CD4-positive, alpha-beta T cell treated with Interleukin-17A for 1 hour (primary cell): ENCODE measurements at places on chromosomes 3 and 15.

DNA sequence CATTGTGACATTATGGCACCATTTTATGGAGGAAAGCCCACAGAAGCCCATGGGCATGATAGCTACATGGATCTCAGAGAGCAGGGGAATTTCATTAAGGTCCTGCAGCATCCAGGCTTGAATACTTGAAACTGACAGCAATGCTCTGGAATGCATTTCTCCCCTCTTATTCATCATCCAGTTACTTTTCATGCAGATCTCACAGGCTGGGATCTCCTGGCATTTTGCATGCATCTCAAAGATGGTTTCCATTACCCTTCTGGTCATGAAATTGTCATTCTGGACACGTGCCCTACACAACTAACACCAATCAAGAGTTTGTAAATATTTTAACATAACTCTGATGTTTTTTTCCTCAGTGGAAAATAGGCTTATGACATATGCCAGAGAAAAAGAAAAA, 32.4 kb downstream of the VGLL3 start:
- DNase-seq = no peak

GRCh38 chr3:10507331-10507730, 1.9 kb upstream of the ATP2B2 start:
- DNase-seq = no peak

DNA sequence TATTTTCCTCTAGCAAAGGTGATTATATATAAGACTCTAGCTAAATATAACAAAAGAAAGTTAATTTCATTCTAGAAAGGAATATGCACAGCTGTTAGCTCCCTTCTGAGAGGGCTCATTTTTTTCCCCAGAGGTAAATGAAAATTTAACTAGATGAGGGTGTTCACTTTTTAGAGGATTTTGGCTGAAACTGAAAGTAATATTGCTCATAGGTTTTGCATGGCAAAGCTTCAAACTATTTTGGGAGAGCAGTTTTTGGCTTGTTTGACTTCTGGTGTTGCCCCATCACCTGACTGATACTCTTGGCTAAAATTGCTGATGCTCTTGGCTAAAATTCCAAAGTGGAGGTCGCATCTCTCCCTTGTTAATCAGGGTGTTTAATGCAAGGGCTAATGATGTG, 311.9 kb downstream of the EDEM1 start:
- DNase-seq = no peak

DNA sequence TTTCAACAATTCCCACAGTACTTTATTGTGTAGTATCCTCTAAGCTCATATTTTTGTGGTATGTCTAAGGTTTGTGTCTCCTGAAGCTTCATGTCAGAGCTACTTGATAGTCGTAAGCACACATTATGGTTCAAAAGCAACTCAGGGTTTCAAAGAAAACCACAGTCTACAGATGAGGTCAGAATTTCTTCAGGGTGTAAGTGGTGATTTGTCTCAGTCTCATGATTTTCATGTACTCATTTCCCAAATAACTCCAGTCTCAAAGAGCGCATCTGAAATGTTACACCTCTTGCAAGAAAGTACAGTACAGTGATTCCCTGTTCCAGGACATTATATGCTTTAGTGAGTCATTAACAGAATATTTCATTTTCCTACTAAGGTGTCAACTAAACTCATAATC, 47.5 kb upstream of the SSR3 start:
- DNase-seq = no peak

GRCh38 chr15:30865257-30865656, 38.5 kb upstream of the FAN1 start:
- no peak for DNase-seq

- DNase-seq = no peak
These were observed 59.9 kb upstream of the CHRM5 start for GRCh38 chr15:33908406-33908805.

- peak; percentile 5 for DNase-seq
These were observed 157.7 kb downstream of the RPLP1 start for GRCh38 chr15:69610277-69610676.

DNA sequence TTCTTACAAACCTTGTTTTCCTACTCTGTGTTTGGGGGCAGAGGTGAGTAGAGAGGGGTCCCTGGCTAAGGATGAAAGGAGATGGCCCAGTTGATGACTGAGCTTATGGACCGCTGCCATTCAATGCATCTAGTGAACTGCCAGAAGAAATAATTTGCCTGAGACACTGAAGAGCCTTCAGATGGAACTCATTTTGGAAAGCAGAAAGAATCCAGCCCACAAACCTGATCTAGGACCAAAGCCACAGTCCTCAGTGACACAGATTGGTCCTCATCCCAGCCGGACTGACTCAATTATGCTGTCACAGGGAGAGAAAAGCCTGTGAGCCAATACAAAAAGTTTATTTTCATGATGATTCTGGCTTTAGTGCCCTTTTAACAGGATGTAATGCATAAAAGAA, 82.7 kb downstream of the CD47 start:
- no peak for DNase-seq

DNA sequence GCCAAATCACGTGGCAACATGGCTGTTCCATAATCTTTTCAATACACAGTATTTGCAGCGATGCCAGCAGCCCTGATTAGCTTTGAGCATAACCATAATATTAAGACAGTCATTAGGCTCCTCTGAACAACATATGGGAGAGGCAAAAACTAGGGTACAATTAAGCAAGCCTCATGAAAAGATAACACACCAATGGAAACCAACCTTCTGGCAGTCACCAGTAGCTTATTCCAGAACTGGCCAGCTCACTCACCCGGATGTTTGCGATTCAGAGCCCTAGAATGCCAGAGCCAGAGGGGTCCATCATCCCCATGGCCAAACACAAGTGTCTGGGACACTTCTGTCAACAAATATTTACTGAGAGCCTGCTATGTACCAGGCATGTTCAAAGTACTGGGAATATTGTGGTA, 48.8 kb upstream of the PLXND1 start:
- DNase-seq = no peak

DNA sequence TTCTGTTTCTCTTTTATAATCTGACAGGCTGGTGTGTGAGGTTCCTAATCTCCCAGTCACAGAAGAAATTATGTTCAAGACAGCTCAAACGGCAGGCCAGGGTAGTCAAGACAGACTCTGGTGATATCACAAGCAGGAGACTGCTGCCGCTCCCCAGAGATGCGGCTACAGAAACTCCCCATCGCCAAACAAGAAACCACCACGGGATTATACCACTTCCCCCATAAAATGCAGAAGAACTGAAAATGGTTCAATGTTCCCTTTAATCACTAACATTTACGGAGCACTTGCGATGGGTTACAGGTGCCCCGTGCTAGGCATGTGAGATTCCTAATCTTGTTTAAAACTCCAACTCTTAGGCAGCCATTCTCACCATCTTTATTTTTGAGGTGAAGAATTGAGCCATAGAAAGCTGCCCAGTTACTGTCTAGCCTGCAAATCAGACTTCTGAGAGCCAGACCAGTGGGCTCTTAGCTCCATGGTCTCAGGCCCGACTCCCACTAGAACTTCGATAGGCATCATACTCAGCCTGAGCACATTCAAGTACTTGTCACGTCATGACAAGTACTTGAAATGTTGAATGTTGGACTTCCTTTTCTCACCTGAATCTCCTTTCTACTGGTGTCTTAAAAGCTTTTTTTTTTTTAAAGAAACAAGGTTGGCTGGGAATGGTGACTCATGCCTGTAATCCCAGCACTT, 58.4 kb downstream of the TBC1D2B start:
- peak; percentile 38 for DNase-seq

- peak; percentile 56 for DNase-seq
These were observed 2.4 kb downstream of the RASA2 start for GRCh38 chr3:141489203-141489602.

DNA sequence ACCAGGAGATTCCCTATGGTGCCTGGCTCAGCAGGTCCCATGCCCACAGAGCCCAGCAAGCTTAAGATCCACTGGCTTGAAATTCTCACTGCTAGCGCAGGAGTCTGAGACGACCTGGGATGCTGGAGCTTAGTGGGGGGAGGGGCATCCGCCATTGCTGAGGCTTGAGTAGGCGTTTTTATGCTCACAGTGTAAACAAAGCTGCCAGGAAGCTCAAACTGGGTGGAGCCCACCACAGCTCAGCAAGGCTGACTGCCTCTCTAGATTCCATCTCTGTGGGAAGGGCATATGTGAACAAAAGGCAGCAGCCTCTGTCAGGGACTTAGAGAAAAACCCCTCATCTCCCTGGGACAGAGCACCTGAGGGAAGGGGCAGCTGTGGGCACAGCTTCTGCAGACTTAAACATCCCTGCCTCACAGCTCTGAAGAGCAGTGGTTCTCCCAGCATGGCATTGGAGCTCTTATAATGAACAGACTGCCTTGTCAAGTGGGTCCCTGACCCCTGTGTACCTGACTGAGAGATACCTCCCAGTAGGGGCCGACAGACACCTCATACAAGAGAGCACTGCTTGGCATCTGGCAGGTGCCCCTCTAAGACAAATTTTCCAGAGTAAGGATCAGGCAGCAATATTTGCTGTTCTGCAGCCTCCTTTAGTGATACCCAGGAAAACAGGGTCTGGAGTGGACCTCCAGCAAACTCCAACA, 231.5 kb upstream of the SETMAR start:
- DNase-seq = peak; percentile 6

GRCh38 chr15:50945725-50946124, 37.2 kb downstream of the AP4E1 start:
- DNase-seq = no peak

DNA sequence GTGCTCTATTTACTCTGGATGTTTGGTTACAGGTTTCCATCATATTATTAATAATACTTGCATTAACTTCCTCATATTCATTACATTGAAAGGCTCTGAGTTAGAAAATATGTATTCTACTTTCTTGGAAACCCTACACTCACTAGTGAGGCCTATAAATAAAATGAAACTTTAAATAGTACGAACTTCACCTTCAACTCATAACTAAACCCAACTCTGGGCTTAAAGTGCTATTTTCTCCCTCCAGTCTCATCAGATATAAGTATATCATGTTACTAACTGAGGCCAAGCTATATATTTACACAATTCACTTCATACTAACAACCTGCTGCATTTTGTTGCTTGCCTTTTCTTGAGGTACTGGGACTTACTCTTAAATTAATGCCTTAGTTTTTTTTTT, 306.7 kb downstream of the TIGIT start:
- no peak for DNase-seq

- DNase-seq = no peak
These were observed 111.1 kb downstream of the GABRB3 start for GRCh38 chr15:26661748-26662147.

- DNase-seq = no peak
These were observed 117.0 kb upstream of the SAMMSON start for GRCh38 chr3:69882560-69882959.

GRCh38 chr3:157073810-157074209, 86.1 kb downstream of the CCNL1 start:
- no peak for DNase-seq

DNA sequence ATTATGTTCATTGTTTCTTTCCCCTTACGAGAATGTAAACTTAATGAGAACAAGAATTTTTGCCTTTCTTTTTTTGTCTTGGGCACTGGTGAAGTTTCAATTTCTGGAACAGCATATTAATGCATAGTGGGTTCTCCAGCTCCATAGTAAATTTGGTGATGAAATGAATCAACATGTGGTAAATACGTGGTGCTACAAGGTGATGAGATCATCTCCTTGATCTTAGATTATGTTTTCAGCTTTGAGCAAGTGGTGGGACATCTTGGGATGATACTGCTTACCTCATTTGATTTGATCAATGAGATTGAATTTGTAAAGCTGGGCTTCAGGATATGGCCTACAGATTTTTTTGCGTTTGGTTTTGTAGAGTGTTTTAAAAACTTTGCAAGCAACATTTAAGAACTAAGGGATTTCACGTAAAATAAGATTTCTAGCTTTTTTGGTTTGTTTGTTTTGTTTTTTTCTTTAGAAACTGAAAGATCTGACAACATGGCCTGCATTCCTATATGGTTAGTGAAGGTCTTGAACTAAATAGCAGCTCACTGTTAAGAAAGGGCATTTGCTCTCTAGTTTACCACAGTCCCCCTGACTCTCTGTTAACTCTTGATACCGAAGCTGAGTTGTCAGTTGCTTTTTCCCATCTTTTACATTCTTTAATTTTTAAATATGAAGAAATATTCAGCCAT, 45.6 kb downstream of the FNDC3B start:
- DNase-seq = no peak

DNA sequence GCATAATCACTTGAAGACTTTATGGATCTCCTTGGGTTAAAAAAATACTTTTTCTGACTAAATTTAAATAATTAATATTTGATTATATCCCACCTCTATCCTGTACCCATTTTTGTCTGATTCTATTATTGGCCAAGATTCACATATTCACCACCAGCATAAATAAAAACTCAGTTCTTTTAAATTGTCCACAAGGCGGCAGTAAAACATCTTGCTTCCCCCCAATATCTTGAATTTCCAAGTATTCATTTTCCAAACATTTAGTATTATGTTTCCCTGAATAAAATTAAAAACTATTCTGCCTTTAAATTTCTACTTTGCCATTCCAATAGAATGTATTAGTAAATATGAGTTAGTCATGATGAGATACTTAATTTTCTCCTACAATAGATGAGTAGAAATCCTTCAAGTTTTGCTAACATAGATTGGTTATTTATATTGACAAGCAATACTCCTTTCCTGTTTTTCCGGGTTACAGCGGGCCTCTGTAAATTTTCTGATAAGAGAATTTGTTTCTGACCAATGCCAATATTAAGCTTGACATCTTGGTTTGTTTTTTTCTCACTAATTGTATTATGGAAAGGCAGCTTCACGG, 218.7 kb upstream of the MDFIC2 start:
- DNase-seq = peak; percentile 6

- no peak for DNase-seq
These were observed 4.6 kb upstream of the ALCAM start for GRCh38 chr3:105362021-105362665.

- no peak for DNase-seq
These were observed 172.1 kb upstream of the ADAMTS9 start for GRCh38 chr3:64859625-64860535.

DNA sequence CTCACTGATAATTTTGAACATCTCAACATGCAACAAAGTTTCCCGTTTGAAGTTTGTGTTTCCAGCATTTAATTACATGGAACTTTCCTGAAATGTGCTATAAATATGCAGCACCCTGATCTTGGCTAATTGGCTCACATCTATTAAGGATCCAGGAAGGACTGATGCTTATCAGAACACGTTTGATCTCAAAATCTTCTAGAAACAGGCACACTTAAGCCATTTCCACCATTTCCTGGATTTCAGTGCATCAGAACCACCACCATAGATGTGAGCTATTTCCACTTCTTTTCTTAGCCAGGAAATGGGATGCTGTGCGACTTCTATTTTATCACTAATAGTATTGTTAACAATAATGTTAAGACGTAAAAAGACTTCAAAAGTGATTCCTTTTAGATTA, 228.9 kb downstream of the FEZF2 start:
- DNase-seq = no peak
